LoVo (cell line): ENCODE measurements at places on chromosomes 16 and 17.

DNA sequence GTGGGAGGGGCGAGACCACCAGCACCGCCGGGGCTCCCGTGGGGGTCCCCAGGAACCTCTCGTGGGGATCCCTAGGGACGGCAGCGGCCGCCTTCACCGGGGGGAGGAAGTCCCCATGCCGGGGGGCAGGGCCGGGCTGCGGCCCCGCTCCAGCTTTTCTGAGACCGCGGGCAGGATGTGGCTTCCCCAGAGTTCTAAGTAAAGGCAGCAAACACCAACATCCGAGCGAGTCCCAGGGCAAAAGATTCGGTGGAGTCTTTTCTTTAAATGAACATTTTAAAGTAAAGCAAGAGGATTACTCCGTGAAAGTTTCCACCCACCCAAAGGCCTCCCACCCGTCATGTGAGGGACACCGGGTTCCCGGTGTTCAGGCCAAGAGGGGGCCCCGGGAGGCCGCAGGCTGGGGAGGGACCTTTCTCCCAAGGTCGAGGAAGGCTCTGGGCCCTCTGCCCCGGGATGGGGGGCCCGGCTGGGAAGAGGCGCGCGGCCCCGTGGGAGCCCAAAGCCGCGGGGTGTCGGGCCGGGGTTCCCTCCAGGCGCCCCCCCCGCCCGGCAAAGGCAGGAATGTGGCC lies 137.2 kb upstream of the RPH3AL start:
- no peak for DNase-seq

DNA sequence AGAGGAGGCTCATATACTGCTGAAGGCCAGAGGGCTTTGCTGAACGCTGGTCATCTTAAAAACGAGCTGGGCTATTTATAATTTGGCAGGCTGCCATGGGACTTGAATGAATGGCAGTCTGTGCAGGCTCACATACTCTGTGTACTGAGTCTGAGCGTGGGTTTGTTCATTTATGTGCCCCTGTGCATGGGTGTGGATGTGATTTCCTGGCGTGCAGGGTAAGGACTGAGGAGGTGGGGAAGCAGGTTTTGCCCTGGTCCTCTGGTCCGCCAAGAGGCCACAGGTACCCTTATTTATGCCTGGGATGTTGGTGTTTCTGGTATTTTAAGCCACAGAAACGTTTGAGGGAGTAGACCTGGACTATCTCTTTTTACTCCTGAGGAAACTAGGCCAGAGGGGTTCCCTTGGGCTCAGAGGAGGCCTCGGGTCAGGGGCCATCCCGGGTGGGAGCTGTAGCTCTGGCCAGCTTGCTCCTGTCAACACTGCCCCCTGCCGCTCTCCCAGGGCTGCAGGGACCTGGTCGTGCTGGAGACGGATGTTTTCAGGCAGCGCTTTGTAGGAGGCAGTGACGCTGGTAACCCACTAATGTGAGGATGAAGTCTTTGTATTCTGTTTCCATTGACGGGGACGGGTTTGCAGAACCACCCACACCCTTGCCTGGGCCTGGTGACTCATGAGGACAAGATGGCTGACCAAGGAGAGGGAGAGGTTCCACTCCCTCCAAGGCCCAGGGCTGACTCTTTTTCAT lies 184.4 kb downstream of the MSI2 start:
- DNase-seq = peak; percentile 77

DNA sequence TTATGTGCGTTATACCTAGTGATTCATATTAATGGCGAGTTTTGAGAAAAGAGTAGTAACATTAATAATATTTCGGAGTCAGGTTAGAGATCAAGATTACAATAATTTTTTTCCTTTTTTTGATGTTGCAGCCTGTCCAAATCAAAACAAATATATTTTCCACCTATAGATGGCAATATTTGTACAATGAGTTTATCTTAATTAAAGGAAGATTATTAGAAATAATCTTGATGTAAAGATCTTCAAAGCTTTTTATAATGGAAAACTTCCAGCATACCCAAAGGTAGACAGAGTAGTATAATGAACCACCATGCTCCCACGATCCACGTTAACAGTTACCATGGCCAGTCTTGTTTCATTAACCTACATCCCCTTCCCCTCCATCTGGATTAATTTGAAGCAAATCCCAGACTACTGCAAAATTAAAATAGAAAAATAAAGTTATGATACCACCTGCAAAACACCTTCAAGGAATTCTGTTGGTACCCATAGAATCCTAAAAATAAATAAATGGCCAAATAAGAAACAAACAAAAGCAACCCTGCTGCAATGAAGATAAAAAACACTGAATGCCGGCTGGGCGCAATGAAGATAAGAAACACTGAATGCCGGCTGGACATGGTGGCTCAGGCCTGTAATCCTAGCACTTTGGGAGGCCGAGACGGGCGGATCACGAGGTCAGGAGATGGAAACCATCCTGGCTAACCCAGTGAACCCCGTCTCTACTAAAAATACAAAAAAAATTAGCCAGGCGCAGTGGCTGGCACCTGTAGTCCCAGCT lies 46.5 kb upstream of the GINS3 start:
- peak; percentile 8 for DNase-seq

- no peak for DNase-seq
These were observed 91.7 kb downstream of the AIPL1 start for GRCh38 chr17:6343191-6343590.

DNA sequence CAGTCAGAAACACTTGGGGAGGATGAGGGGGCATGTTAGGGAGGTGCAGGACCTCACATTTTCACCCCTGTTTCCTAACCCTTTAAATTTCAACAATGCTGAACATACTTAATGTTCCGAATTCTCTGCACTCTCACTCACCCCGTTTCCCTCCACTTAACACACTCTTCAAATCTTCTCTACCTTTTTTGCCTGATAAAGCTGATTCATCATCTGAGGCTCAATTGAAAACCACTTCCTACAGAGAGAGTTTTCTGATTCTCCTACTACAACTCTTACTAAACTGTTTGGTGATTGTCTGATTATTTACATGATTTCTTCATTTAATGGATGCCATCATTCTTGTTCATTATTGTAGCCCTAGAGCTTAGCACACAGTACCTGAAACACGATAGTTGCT lies 42.4 kb downstream of the PCTP start:
- DNase-seq = no peak

GRCh38 chr17:78637643-78638420 lies 60.6 kb upstream of the DNAH17 start:
- DNase-seq = no peak

DNA sequence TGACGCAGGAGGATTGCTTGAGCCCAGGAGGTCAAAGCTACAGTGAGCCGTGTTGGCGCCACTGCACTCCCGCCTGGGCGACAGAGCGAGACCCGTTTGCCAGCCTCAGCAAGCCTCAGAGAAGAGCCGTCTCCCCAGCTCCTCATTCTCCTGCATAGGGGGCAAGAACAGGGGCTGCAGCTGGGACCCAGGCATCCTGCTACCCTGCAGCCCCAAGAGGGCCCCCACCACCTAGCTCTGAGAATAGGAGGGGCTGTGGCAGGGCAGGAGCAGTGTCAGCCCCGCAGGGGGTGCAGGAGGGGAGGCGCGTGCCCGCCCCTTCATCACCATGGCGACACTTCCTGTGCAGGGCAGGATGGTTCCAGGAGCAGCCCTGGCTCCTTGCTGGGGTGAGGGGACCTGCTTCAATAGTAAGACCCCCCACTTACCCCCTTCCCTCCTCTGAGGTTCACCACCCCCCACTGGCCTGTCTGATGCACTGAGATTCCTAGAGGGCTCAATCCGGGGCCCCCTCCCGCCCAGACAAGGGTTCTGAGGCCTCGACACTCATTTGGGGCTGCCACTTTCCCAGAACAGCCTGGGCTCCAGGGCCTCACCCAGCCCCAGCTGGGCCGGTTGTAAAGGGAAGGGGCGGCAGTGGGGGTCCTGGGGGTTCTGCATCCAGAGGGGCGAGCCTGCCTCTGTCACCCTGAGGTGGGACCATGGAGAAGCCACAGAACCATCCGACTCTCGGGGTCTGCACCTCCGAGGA lies 20.2 kb downstream of the VASN start:
- no peak for DNase-seq

GRCh38 chr17:50026837-50027171 lies 29.1 kb upstream of the ITGA3 start:
- DNase-seq = peak; percentile 72

- DNase-seq = no peak
These were observed 206.1 kb downstream of the CDH13 start for GRCh38 chr16:82832821-82833220.

- DNase-seq = no peak
These were observed 19.6 kb upstream of the MPO start for GRCh38 chr17:58300336-58300735.

- no peak for DNase-seq
These were observed 18.1 kb upstream of the NPTX1 start for GRCh38 chr17:80494547-80494946.

DNA sequence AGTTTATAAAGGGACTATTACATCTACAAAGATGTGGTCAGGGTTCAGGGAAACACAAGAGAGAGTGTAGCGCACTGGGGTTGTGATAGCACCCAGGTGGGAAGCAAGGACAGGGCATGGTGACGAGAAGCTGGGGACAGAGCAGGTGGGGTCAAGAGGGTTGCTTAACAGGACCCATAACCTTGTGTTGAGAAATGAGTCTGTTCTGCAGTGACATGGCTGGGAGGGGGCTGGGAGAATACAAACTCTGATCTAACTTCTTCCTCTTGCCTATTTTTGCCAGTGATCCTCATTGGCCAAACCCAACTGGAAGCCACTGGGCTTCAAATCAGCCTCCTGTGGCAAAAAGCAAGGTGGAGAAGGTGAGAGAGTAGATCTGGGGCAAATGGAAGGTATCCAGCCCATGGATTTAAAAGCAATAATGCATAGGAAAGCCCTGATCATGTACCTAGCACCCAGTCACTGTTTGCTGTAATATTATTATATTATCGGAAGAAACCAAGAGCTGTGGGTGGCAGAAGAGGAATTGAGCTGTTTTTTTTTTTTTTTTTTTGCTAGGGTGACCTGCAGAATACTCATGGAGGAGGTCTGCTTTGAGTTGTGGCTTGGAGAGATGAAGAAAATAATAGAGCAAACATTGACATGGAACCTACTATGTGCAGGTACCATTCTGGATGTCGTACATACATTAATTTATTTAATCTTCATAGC lies 76.9 kb upstream of the ZFHX3 start:
- no peak for DNase-seq

GRCh38 chr16:17251496-17251895 lies 219.3 kb downstream of the XYLT1 start:
- DNase-seq = no peak

DNA sequence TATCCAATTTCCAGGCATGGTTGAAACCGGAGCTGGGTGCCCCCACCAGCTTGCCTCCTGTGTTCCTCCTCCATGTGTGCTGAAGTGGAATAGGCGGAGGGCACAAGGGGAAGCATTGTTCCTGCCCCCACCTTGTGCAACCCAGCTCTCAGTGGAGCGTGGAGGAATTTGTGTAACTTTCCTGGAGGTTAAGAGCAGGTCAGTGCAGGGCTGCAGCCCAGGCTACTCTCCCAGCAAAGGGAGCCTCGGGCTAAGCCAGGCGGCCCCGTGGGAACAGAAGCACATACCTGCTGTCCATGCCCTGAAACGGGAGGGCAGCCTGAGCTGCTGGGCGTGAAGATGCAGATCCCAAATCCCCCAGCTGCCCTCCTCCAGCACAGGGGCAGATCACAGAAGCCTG lies 158.8 kb upstream of the LHX1 start:
- no peak for DNase-seq

DNA sequence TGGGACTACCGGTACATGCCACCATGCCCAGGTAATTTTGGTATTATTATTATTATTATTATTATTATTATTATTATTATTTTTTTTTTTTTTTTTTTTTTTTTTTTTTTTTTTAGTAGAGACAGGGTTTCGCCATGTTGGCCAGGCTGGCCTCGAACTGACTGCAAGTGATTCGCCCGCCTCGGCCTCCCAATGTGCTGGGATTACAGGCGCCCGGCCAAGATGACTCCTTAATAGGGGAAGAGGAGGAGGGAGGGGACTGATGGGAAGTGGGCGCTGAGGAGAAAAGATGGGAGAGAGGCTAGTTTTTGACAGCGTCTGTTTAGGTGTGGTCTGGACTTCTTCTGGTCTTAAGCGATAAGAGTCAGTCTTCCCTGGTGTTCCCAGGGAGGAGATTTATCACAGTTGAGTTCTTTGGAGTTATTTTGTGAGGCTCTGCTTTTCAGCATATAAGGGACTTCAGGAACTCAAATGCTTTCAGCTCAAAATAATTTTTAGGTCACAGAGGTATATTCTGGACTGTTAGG lies 34.4 kb upstream of the SLC5A10 start:
- no peak for DNase-seq

GRCh38 chr17:17044846-17045561 lies 2.7 kb downstream of the MPRIP start:
- no peak for DNase-seq

GRCh38 chr16:19284207-19284606 lies 1.3 kb upstream of the CLEC19A start:
- DNase-seq = peak; percentile 62

- DNase-seq = no peak
These were observed 279.8 kb upstream of the EEF2KMT start for GRCh38 chr16:5377280-5377898.

GRCh38 chr16:56584276-56584675 lies 5.1 kb upstream of the MT3 start:
- DNase-seq = no peak

- no peak for DNase-seq
These were observed 25.2 kb downstream of the NLRP1 start for GRCh38 chr17:5558815-5559785.

- no peak for DNase-seq
These were observed 22.2 kb downstream of the ANKFY1 start for GRCh38 chr17:4241535-4241934.

DNA sequence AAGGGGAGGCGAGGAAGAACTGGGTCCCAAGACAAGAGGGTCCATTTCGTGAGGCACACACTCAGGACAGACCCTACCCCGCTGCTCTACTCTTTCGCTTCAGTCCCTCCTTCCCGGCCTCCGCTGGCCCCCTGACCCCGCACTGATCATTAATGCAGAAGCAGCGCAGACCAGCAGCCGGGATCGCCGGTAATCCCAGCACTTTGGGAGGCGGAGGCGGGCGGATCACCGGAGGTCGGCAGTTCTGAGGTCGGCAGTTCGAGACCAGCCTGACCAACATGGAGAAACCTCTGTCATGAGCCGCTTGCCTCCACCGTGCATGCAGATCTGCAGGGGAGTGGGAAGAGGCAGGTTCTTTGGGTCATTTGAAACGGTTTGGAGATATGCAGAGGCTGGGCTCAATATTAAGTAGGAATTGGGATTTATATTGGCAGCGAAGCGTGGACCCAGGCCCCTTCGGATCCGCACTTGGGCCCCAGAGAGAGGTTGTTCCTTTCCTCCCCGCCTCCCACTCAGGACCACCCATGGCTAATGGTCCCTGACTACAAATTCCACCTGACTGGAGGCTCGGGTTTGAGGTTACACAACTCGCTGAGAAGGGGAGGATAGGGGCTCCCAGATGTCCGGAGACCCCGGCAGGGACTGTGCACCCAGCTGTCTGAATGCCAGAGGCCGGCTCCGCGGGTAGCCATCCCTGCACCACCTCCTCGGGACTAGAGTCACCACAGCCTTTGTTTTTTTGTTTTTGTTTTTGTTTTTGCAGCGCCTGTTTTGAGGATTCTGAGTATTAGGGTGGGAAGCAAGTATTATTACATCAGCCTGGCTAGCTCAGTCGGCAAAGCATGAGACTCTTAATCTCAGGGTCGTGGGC lies 23.6 kb upstream of the OR1F1 start:
- no peak for DNase-seq

- DNase-seq = no peak
These were observed 94.1 kb upstream of the XYLT1 start for GRCh38 chr16:17564856-17565255.
